Stimulated activated CD4-positive, alpha-beta T cell treated with anti-CD3 and anti-CD28 coated beads, Interleukin-2, amount 100 ng/mL, for 4 hours (primary cell): ENCODE measurements at places on chromosomes 11 and 22.

DNA sequence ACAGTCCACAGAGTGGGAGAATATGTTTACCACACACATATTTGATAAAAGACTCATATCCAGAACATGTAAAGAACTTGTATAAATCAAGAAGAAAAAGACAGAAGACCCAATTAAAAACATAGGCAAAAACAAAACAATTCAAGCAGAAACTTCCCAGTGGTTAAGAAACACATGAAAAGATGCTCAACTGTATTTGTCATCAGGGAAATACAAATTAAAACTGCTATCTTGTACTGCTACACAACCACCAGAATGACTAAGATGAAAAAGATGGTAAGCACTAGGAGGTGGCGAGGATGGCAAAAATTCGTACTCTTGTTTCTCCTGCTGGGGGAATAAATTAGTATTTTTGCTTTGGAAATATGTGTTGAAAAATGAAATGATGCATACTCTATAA, 192.3 kb upstream of the C11orf87 start:
- no peak for DNase-seq

GRCh38 chr22:30208631-30209603, 37.6 kb downstream of the LIF start:
- no peak for DNase-seq

GRCh38 chr22:25493794-25494193, 70.7 kb upstream of the GRK3 start:
- no peak for DNase-seq

- DNase-seq = peak; percentile 34
Measured at GRCh38 chr22:23219822-23220484, 39.6 kb downstream of the BCR start.

DNA sequence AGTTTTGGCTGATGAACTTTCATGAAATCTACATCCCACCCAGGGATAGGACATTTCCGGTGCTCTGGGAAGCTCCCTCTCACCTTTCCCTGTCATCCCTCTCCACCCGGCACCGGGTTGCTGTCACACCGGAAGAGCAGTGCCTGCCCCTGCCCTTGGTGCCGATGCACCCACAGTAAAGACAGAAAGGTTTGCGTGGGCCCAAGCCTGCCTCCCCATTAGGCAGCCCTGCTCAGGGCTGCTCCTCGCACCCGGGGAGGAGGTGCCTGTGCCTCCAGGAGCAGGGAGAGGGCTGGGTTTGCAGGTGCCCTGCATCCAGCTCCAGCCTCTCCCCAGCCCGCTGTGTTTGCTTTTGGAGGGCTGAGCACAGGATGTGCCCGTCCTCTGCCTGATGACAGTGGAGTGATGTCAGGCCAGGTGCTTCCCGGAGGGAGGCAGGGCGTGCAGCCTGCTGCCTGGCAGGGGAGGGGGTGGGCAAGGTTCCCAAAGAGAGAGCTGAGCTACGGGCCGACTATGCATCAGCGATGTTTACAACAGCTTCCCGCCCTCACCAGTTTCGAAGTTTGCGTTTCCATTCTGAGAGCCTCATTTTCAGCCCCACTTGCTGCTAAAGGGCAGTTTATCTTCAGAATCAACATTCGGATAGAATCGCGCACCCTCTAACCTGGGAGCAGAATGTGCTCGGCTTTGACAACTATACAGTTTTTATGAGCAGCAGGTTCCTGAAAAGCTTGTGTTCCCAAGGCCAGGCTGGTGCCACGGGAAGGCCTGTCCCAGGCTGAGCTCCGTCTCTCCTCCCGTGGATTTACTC, 83.2 kb upstream of the CLDN5 start:
- no peak for DNase-seq

DNA sequence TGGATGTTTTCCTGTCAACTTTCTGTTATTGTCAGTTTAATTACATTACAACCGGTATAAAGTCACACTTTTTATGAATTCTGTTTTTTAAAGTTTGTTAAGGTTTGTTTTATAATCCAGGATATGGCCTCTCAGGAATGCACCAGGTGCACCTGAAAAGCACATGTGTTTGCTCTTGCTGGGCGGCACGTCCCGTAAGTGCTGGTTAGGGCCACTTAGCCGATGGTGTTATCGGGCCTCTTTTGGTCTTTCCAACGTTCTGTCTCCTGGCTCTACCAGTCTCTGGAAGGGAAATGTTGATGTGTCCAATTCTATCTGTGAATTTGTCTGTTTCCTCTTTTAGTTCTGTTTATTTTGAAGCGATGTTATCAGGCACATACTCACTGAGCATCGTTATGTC, 695.7 kb downstream of the BRD1 start:
- DNase-seq = no peak

GRCh38 chr22:50674130-50674500, 1.5 kb downstream of the SHANK3 start:
- DNase-seq = peak; percentile 17

DNA sequence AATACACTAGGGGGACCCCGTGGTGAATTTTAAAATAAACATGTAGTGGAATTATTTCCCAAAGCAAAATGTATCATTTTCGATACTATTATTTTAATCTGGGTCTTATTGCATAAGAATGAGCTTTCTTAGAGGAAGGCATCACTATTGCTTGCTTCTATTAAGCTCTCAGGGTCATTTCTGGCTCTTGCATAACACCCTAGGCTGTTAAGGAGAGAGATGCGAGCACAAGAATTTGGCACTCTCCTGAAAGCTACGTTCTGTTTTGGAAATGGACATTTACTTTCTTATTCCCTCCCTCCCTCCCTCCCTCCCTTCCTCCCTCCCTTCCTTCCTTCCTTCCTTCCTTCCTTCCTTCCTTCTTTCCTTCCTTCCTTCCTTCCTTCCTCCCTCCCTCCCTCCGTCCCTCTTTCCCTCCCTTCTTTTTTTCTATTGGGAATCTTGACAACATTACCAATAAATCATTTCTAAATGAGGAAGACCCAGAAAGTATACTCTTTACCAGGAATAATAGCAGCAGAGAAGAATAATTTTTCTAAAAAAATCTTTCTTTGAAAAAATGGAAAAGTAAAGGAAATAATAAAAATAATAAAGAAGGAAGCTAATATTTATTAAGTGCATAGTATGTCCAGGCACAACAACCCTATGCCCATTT, 83.6 kb upstream of the BDNF start:
- no peak for DNase-seq

DNA sequence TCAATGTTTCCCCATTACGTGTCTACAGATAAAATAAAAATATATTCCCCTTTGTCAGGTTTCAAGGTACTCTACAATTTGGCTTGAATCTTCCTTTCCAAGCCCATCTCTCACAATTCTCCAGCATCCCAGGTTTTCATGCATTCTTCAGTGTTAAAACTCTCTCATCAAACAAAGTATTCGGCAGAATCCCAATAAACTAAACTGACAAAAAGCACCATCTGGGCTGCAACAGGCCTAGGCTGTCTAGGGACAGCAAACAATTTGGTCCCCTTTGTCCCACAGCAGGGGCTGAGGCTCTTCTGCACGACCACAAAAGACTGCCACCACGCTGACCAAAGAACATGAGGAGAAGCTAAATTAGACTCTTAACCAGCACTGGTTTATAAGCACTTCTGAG, 159.4 kb downstream of the CADM1 start:
- no peak for DNase-seq

DNA sequence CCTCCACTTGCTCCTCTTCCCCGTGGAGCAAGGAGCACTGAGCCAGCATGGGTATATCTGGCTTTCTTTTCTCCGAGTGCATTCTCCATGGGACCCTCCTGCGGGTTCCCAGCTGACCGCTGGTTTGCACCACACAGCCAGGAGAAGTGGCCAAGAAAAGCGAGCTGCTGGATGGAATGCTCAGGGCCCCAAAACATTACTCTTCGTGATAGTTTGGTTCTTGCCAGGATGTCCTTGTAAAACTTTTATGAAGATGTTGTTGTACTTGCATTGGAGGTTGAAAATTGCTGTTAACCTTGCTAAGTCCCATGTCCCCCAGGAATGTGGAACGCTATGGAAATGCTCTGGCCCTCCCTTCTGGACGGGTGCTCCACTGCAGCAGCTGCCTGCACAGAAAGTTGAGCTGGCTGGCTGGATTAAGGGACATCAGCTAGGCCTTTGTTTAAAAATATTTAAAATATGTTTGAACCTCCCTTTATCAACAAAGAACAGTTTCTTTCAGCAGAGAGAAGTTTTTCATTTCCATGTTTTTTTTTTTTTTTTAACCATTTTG, 68.7 kb downstream of the ZNRF3 start:
- no peak for DNase-seq

GRCh38 chr11:11177156-11177808, 175.8 kb downstream of the CSNK2A3 start:
- DNase-seq = no peak

DNA sequence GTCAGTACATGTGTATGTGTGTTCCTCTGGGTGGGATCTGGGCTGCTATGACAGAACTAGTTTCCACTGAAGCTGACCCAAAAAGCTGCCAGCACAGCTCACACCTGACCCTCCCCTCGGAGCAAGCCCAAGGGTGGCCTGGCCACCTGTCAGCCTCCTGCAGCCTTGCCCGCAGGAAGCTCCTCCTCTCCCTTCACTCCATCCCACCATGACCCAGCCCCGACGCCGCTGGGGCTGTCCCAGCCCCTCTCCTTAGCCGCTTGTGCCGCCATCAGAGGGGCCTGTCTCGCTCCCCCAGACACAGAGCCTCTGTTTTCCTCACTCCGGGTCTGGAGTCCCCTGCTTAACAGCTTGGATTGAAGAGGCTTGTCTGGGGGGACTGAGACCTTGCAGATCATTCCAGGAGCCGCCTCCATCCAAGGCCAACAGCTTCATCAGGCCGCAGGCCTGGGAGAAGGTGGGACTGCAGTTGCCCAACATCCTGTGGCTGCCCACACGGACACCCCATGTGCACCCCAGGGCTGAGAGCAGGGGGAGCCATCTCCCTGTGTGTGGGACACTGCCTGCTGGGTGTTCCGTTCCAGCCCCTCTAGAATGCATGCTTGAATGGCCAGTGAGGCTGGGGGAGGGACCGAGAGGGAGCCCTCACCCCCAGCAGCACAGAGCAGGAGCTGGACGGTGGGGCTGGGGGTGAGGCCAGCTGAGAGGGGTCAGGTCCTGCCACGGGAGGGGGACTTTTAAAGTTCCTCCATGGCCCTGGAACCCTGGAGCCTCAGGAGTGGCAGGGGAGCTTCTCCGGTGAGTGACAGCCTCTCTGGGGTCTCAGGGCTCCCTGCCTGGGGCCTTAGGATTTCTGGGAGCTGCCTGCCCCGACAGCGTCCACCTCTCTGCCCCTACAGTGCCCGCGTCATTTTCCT, 696 bp downstream of the MRGPRF start:
- no peak for DNase-seq

DNA sequence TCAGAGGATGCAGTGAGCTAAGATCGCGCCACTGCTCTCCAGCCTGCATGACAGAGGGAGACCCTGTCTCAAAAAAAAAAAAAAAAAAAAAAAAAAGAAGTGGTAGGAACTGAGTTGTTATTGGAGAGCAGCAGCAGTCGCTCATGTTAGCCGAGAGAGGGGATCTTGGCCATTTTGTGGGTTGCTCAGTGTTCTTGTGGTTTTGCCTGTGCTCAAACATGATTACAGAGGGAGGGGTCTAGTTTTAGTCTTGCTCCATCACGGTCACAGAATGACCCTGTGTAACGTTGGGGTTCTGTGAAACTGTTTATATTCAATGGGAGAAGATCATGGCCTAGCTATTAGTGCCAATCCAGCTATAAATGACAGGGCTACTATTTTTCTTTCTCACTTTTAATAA, 1.9 kb downstream of the DPAGT1 start:
- no peak for DNase-seq
